ENCODE measurements at places on chromosomes 6 and 20.

DNA sequence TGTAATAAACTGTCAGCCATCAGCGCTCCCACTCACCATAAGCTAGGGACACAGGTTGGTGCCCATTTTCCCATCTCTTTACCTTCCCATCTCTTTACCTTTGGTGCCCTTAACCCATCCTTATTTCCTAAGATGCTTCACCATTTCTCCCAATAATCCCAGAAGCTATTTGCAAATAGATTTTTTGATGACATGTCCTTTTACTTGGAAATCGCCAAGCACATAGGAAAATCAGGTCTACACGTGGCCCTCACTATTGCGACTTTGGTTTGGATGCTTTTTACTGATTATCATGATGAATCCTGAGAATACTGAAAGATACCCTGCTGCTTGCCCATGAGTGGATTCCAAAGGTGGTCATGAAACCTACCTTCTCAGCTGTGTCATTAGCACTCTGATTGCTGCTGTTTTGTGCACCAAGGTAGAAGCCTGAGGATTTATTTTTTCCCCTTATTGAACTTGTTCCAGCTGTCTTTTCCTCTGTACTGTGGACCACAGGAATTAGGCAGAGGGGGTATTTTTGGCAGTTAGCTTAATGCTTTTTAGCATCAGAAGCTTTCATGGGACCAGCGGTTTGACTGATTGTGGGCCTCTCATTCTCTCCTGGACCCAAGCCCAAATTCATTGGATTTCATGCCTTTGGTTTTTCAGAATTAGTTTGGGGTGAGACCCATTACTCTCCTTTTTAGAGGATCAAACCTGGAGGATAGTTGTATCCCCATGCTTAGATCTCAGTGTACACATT, 229.6 kb upstream of the RIN2 start:
- DNase-seq, result no peak

DNA sequence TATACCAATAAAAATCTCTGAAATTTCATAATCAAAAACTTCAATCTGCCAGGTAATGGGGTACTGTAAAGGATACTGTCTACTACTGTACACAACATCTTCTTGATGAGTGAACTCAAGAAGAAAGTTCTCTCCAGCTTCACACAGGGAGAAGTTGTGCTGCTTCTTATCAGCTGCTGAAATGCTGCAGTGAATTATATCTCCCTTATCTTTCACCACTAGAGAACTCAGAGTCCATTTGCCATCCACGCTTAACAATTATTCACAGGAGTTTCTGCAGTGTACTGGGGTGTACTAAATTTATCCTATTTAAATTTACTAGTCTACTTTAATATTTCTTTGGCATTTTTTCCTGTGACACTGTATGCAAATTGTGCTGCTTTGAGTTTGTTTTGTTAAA, 384.8 kb downstream of the TFAP2B start:
- DNase-seq, result no peak

DNA sequence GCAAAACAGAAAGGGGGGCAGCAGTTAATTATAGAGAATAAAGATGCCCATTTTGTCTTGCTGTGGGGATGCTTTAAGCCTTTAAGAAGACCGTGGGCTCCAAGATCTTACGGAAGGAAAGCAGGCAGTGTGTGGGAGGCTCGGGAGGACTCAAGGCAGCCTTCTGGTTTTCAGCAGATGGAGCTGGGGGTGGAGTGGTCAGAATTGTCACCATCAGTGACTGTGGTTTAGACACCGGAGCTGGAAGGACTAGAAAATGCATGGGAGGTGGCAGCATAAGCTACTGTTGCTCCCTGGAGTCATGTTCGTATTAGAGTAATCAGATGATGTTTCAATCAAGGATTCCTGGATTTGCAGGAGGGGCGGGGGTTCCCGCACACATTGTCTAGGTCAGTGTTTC, 3.7 kb downstream of the PHACTR1 start:
- DNase-seq, result no peak

DNA sequence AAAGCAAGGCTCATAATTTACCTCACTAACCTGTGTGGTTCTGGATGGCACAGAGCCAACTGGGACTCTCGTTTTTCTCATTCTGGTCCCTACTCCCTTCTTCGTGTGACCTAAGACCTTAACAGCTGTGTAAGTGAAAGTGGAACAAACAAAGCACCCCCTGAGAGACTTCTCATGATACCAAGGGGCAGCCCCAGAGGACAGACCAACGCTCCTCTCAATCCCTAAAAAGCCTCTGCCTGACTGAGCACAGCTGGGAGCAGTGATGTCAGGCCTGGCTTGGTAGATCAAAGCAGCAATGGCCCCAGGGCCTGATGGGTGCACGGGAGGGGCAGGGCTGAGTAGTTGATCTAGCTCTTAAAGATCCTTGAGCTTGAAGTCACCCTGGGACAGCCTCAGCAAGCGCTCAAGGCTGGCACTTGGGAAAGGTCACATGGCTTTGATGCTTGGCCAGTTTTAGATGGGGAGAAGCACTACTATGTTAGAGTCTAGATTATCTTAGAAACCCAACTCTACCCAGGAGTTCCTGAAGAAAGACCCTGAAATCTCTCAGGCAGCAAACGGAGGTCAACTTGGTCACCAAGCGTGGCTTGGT, 16.2 kb upstream of the TGM2 start:
- no peak for DNase-seq

GRCh38 chr20:33893314-33893713, 82.2 kb downstream of the CHMP4B start:
- no peak for DNase-seq

DNA sequence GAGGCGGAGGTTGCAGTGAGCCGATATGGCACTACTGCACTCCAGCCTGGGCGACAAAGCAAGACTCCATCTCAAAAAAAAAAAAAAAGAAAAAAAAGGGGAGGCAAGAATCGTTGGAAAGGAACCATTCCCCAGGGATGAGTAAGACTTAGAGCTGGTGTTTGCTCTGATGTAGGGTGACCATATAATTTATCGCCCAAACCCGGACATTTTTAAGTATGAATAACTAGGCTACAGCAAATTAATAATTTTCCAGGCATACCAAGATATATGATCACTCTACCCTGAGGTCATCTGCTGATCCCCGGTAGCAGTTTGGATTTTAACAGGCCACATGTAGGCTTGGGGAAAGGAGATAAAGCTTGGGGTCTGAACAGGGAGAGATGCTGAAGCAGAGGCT, 260.9 kb downstream of the BTBD9 start:
- no peak for DNase-seq

- DNase-seq, result no peak
Measured at GRCh38 chr6:63447134-63447533, 125.1 kb upstream of the LOC128125822 start.

DNA sequence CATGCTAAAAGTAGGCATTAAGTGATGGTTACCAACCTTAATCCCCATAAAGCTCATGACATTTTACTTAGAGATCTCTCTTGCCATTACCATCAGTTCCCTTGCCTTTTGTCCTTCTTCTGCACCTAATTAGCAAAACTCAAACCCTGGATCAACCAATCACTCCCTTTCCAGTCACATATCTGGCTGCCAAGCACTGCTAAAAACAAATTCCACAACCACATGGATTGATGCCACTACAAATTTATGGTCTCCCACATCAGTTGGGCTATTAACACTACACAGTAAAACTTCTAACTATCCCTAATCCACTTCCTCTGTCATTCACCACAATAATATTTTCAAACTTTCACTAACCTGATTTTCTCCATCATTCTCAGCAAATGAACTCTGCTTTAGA, 54.3 kb upstream of the RNF146 start:
- no peak for DNase-seq

DNA sequence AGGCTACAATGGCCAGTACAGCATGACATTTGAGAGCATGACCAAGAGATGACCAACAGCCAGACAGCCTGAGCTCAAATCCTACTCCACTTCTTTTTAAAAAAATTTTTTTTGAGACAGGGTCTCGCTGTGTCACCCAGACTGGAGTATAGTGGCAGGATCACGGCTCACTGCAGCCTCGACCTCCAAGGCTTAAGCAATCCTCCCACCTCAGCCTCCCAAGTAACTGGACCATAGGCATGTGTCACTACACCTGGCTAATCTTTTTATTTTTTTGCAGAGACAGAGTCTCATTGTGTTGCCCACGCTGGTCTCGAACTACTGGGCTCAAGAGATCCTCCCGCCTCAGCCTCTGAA, 42.9 kb downstream of the NOL4L start:
- DNase-seq, result no peak

GRCh38 chr6:116695401-116695800, 14.4 kb downstream of the KPNA5 start:
- DNase-seq, result no peak

DNA sequence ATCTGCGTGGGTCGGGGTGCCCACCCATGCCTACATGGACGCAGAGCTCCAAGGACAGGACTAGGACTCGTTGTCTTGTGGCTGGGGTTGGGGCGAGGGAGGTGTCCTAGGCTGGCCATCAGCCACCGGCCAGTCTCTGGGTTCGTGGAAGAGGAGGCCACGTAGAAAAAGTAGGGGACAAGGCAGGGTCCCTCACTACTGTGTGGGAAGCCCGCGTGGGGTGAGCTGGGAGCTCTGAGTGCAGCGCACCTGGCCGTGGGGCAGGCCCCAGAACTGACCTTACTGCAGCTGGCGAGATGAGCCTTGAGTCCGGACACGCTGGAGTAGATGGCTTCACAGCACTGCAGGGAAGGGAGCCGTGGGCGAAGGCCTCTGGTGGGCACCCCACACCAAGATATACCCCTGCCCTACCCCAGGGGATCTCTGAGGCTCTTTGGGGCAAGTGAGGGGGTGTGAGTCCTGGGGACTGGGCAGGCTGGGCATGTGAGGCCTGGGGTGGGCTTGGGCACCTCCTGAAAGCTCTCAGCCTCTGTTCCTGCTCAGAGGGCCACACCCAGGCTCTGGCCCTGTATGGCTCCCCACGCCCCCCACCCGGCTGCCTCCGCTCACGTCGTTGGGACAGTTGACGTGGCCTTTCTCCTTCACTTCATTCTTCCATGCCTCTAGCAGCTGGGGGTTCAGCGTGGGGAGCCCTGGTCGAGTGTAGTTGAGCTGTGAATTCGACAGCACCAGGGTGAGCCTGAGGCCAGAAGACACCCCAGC, 5.6 kb upstream of the UCKL1 start:
- no peak for DNase-seq

GRCh38 chr6:113476937-113477839, 380.0 kb upstream of the MARCKS start:
- DNase-seq, result no peak

- no peak for DNase-seq
Measured at GRCh38 chr20:37406010-37406998, 60.4 kb downstream of the SRC start.

DNA sequence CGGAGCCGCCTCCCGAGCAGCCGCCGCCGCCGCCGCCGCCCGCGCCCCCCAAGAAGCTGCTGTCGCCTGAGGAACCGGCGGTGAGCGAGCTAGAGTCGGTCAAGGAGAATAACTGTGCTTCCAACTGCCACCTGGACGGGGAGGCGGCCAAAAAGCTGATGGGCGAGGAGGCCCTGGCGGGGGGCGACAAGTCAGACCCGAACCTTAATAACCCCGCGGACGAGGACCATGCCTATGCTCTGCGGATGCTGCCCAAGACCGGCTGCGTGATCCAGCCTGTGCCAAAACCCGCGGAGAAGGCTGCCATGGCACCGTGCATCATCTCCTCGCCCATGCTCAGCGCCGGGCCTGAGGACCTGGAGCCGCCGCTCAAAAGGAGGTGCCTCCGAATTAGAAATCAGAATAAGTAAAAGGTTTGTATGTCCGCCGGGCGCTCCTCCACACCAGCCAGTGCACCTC, 145.2 kb downstream of the SOBP start:
- DNase-seq, result no peak

Data from T-cell (primary cell).